ENCODE measurements at places on chromosomes 13 and 19.

- no peak for DNase-seq
Measured at GRCh38 chr19:6138066-6138465, 2.6 kb downstream of the ACSBG2 start.

- DNase-seq = no peak
Measured at GRCh38 chr13:95319551-95320274, 18.5 kb upstream of the ABCC4 start.

- no peak for DNase-seq
Measured at GRCh38 chr13:25859528-25859927, 192.3 kb downstream of the SHISA2 start.

DNA sequence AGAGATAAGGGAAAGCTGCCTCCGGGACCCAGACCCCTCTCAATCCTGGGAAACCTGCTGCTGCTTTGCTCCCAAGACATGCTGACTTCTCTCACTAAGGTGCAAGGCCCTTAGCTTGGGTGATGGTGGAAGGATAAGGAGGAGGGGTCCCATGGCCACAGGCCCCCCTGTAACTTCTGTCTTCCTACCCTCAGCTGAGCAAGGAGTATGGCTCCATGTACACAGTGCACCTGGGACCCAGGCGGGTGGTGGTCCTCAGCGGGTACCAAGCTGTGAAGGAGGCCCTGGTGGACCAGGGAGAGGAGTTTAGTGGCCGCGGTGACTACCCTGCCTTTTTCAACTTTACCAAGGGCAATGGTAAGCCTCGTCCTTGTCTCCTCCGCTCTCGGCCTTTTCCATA lies 2.0 kb downstream of the CYP2F1 start:
- no peak for DNase-seq

DNA sequence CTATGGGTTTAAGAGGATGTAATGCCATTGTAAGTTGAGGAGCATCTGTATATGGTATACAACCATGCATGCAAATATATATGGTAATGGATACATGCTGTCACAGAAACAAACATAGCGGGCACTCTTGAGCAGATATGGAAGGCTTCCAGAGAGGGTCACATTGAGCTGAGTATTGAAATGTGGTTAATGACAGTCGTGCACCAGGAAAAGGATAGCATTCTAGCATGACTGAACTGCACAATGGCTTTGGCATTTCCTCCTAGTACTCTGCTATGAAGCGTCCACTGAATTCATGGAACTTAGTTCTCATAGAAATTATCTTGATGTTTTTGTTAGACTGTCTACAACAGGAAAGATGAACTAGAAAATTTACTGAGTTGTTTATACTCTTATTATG lies 25.2 kb downstream of the DGKH start:
- no peak for DNase-seq

- DNase-seq = no peak
Measured at GRCh38 chr19:13511947-13512346, 5.7 kb upstream of the CACNA1A start.

- no peak for DNase-seq
Measured at GRCh38 chr19:29625186-29625651, 19.1 kb downstream of the POP4 start.

DNA sequence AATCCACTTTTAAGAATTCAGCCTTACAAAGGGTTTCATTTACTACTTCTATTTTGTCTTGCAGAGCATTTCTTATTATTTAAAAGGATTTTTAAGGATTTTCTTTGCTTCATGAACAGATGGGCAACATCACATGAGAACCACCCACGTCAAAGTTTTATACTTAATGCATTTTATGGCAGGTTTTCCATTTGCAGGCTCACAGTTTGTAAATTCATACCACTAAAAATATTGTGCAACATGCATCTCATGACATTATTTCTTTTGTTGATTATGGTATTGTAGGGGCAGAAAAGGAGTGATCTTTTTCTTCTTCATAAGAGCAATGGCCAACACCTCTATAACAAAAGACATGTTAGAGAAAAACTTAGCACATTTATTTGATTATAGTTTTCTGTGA lies 554.0 kb upstream of the SPRY2 start:
- DNase-seq = no peak

DNA sequence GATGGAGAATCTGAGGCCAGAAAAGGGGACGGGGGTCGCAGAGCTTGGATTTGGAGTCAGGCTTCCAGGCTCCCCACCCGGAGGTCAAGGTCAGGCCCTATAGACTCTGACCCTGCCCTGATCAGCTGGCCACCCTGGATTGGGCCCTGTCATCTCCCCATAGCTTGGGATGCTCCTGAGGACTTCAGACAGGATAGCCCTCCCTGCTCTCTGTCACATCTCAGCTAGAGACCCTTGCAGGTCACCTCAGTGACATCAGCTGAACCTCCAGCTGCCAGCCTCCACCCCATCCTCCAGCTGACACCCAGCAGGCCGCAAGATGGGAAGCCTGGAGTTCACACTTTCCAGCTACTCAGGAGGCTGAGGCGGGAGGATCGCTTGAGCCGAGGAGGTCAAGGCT lies 2.8 kb upstream of the TPM4 start:
- DNase-seq = no peak

GRCh38 chr13:112207129-112207528 lies 140.2 kb downstream of the SOX1 start:
- DNase-seq = no peak

- DNase-seq = no peak
Measured at GRCh38 chr19:6010107-6010506, 32.2 kb upstream of the RANBP3 start.

GRCh38 chr19:56611288-56611687 lies 16.2 kb downstream of the ZNF71 start:
- DNase-seq = no peak

DNA sequence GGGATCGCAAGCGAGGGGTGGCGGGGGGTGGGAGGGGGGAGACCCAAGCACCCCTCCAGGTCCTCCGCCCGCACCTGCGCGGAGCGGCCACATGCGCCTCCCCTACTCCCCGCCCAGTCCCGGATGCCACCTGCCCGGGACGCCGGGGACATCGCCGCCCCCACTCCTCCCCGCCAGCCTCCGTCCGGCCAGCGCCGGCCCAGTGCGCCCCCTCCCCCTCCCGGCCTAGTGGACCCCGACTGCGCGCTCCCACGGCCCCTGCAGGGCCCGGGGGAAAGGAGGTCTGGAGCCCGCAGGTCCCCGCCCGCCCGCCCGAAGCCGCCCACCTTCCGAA lies 263 bp downstream of the RHPN2 start:
- DNase-seq = no peak

DNA sequence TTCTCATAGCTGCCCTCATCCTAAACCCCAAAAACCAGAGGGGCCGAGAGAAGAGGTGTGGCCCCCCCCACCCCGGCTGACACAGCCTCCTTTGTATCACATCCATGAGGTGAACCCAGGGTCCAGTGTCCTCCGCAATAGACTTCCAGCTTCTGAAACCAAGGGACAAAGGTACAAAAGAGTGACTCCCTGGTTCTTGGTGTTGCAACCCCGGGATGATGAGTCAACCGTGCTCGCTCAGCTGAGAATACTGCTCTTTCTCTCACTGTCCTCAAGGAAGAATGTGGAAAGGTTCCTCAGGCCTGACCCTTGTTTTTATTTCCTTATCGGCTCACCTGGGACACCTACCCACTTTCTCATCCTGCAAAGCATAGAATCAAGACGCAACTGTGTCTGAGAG lies 5.5 kb downstream of the SLC15A1 start:
- no peak for DNase-seq

DNA sequence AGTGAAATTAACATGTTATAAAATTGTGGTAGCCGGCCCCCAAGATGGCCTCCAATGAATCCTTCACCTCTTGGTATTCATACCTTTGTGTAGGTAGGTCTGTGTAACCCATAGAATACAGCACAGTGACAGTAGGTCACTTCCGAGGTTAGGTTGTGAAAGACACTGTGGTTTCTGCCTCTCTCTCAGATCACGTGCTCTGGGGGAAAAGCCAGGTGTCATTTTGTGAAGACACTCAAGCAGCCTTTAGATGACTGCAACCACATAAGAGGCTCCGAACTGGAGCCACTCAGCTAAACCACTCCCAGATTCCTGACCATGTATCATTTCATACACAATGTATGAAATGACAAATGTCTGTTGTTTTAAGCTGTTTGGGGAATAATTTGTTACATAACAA lies 9.8 kb upstream of the USPL1 start:
- no peak for DNase-seq
